Adrenal gland (tissue), 19 donors: ENCODE measurements at places on chromosomes 2 and 18. TPM values are rescaled to one million over a fixed set of nuclear protein-coding genes. Genes with fewer than 3 reads are reported as not detected.

Gene ABCG8
- total RNA-seq = 0.41 TPM

DNA sequence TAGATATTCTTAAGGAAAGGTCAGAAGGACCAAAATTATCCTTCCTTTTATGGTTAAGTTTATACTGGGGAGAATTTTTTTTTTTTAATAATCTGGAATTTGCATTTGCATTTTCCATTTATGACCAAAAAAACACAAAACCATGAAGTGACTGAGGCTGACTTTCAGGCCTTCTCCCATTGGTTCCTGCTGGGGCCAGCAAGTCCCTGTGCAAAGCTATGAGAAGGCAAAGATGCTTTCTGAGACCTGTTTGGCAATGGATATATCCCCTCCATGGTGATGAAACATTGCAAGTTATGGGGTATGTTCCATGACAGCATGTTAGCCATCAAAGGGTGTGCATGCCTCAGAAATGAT is 60.8 kb downstream of the KIAA2012 start:
- no peak for DNase-seq

DNA sequence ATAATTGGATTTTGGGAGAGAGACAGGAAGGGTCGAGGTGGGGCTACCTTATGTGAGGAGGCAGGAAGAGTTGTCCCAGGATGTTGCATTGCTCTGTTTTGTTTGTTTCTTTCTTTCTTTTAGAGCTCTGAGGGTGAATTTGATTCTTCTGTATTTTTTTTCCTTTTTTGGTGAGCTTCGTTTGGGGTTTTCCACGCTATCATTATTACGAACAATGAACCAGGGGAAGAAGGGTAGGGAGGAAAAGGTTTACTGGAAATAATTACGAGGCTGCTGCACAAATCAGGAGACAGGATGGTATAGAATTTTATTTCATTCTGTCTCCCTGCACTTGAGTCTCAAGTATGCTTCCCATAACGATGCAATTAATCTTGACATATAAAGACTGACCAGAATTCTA is 51.4 kb upstream of the ZNF516 start:
- DNase-seq = no peak

- DNase-seq = no peak
Observed at GRCh38 chr2:28336982-28337627, 55.6 kb upstream of the FOSL2 start.

- no peak for DNase-seq
Observed at GRCh38 chr2:3470856-3471737, 48.2 kb downstream of the ADI1 start.

- DNase-seq = no peak
Observed at GRCh38 chr2:152594792-152595191, 122.5 kb downstream of the PRPF40A start.

GRCh38 chr2:48423376-48423775 is 106.6 kb upstream of the STON1 start:
- DNase-seq = no peak

- no peak for DNase-seq
Observed at GRCh38 chr2:32229635-32230034, 35.1 kb downstream of the NLRC4 start.

- peak; percentile 96 for DNase-seq
Observed at GRCh38 chr2:96832754-96833507, 10.9 kb downstream of the ANKRD23 start.

DNA sequence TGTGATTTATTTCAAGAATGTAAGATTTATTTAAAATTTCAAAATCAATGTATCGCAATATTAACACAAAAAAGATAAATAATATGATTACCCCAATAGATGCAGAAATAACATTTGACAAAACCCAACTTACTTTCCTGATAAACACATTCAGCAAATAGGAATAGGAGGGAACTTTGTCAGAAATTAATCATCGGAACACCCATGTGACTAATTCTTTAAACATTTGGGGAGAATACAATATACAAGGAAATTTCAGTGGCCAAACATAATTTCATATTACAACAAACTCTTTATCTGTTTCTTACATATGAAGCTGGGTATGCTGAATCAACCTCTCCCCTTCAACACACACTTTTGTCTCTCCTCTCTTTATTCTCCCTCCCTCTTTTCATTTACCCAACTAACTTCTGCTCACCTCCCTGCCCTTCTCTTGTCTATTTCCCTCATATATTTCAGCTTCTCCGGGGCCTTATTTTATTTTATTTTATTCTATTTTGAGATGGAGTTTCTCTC is 309.6 kb upstream of the CNTNAP5 start:
- no peak for DNase-seq

- DNase-seq = no peak
Observed at GRCh38 chr2:222548992-222549391, 106.9 kb downstream of the FARSB start.
